T-helper 17 cell (primary cell): ENCODE measurements at places on chromosomes 2 and 18. TPM values are rescaled to one million over a fixed set of nuclear protein-coding genes. Genes with fewer than 3 reads are reported as not detected.

MBD5 gene
- 56.1 TPM for total RNA-seq

DNA sequence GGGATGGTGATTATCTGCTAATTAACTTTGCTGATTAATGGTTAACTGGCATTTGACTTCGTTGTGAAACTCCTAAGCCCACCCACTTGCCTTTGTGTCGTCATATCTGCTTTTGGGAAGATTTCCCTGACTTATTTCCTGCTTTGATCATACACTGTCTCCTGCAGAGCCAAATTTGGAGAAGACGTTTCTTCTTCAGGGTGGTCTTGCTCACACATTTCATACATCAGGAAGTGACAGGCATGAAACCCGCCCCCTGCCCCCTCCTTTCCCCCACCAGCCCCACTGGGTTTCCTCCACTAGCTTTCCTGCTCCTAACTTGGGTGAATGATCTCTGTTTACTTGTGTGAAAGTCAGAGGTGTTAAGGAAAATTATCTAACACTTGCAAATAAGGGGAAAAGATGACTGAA lies 300.1 kb downstream of the TSN start:
- no peak for DNase-seq

- no peak for DNase-seq
Observed at GRCh38 chr2:72115110-72116080, 32.3 kb downstream of the CYP26B1 start.

DNA sequence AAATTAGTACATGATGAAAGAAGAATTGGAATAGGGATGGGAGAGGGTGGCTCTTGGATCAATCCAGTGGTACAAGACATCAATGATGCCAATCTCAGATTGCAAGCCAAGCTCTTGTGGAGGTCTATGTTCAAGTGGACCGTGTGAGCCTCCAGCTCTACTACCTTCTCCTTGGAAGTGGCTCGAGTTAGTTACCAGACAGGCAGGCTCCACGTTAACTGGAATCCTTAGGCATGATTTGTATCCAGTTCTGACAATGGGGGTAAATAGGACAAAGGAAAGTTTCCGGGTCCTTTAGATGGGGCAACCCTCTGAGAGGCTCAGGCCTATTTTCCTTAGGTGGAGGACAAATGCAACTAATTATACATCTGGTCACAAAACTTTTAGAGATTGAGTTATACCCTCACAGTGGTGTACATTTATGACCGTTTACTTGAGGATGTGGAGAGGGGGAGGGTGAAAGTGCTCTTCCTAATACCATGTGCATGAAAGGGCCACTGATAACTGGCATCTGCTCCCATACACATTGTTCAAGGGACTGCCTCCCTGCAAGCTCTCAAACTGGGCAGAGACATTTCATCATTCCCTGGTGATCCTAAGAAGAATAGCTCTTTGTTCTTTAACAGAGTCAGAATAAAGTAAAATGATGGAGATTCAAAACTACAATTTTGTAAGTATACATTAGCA lies 180.2 kb downstream of the SOCS6 start:
- no peak for DNase-seq

GALR1 gene
- total RNA-seq = not detected
